D341Med (cell line): ENCODE measurements at places on chromosomes 13 and 19.
A peak's percentile ranks its signal among the peaks of the same experiment; 100 is the strongest.

- no peak for DNase-seq
These were observed 87.7 kb downstream of the DOCK9 start for GRCh38 chr13:98890186-98890585.

DNA sequence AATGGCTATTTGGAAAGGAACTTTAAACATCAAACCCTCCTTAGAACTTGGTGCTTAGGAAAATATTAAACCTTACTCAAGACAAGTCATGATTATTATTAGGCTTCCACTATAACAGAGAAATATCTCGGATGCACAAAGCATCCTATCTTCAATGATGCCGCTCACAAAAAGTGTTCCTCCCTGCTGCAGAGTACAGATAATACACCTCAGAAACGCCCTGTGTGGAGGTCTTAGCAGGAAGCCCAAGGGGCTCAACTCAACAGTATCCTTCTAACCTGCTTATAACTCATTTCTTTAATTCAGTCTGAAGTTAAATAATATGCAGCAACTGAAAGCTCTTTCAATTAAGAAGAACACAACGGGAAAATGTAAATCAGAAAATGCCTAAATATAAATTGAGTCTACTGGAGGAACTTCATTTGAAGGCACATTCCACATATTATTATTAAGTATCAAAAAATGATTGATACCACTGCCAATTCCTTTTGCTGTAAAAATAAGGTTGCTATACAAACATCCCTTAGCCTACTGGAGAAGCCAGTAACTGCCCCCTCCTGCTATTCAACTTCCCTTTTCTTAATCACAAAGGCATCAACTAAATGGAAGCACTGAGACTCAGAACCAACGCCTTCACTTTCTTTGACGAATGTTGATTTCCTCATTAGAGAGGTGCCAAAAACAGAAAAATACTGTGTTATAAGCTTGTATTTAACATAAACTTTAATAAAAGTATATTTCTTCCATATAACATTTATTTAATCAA lies 12.0 kb downstream of the ELF1 start:
- no peak for DNase-seq

DNA sequence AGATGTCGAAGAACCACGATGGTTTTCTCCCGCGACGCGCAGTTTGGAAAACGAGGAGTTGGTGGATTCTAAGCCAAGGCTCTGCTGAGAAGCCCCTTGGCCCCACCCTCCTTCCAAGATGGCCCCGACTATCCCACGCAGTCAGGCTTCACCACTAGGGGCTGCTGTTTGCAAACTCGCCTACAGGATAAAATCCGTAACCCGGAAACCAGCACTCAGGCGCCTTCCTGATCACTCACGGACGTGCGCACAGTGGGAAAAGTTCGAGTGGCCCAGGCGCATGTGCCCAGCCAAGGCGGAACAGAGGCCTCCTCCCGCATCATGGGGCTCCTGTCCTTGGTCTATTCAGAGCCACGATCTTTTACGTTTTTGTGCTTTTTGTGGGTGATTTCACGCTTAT lies 19.2 kb upstream of the UQCR11 start:
- DNase-seq: peak; percentile 90

GRCh38 chr13:82458169-82458568 lies 1424.1 kb downstream of the SLITRK1 start:
- no peak for DNase-seq

- DNase-seq: no peak
These were observed 151.4 kb downstream of the PDS5B start for GRCh38 chr13:32737679-32738078.

DNA sequence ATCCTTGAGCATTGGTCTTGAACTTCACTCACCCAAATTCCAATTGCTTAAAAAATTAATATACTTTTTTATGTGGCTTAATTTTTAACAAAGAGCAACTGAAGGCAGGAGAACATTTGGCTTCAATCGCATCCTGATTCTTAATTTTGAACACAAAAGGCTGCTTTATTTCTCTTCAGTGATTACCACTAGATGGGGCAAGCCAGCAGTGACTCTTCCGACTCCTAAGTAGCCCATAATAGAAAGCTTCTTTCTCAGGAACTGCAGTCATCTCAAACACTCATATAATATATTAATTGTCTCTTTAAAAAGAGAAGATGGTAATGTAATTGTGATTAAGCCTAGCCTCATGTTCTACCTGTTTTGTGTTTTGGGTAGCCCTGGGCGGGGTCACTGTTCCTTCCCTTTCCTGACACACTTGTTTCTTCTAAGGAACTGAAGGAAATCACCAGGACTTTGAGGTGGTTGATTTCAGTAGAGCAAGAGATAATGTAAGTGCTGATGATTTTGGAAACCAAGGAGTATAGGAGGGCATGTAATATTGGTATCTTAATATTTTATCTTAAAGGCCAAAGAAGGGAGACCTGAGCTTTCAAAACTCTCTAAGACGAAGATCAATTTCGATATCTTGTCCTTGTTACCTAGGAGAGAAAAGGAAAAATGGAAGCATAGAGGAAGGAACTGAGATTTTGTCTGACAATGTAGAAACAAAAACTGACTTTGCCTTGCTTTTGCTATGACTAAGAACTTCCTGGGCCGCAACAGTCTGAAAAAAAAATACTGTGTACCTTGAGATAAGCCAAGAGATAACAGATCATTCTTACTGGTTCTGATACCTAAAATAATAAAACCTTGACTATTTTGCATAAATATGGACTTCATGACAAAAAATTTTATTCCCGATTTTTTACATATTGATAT lies 73.1 kb downstream of the TNFSF13B start:
- DNase-seq: peak; percentile 39

DNA sequence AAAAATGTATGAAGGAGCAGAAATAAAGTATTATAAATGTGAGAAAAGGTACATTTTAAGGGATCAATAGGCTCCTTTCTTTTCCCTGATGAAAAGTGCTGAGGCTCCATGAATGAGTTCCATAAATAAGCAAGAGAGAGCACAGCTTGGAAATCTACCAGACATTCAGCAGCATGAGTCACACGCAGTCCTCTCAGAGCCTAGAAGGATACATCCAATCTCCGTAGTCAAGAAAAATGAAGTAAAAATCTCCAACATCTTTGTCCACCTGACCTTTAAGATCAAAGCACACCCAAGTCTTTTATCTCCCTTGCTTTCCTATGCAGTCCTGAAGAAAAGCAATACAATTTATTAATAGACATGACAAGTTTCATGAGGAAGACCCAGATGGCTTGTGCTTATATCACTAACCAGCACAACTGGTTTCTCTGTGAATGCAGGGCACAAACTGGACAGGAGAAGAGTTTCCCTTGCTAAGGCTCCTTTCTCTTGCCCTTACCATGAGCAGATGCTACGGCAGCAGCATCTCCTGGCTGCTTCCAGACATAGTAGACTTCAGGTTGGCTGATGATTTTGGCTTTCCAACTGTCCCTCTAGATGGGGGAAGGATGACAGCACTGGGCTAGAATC lies 730.8 kb downstream of the EFNB2 start:
- no peak for DNase-seq

DNA sequence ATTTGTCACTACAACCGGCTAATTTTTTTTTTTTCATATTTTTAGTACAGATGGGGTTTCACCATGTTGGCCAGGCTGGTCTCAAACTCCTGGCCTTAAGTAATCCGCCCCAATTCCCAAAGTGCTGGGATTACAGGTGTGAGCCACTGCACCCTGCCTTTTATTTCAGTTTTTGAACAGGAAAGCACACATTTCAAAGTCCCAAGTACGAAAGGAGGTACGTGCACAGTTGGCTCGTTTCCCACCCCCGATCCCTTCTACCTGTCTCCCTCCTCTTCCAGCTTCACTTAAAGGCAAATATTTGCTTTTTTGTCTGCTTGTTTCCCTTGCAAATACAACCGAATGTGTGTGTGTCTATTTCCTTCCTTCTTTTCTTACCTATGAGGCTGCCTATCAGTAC lies 30.5 kb downstream of the ZIC5 start:
- DNase-seq: no peak

GRCh38 chr13:92488249-92488852 lies 738.3 kb upstream of the GPC6 start:
- no peak for DNase-seq

- no peak for DNase-seq
These were observed 67.7 kb downstream of the DACH1 start for GRCh38 chr13:71799324-71799723.

GRCh38 chr19:13396250-13397080 lies 109.8 kb downstream of the CACNA1A start:
- peak; percentile 68 for DNase-seq

GRCh38 chr13:50766013-50766412 lies 77.5 kb downstream of the DLEU7 start:
- DNase-seq: no peak

- peak; percentile 82 for DNase-seq
These were observed 8.3 kb downstream of the TNFRSF19 start for GRCh38 chr13:23578411-23579071.

DNA sequence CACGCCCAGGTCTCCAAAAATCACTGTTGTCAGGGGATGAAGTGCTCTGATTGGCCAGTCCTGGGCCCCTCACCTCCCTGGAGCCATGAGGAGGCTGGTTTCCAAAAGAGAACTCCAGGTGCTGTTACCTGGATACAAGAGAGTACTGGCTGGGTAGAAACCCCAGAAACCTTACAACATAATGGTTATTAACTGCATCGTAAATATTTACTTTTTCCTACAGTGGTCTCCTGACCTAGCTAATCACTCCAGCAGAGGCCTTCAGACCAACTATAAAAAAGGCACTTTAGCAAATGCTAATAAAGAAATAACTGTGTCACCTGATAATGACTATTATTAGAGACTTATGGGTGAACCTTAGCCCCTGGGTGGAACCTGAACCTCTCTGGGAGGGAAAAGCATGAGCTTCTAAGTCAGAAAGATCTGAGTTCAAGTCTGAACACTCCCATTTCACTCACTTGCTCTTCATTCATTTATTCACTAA lies 1.5 kb upstream of the IGSF23 start:
- no peak for DNase-seq

GRCh38 chr19:35031072-35031881 lies 1.0 kb downstream of the SCN1B start:
- no peak for DNase-seq

DNA sequence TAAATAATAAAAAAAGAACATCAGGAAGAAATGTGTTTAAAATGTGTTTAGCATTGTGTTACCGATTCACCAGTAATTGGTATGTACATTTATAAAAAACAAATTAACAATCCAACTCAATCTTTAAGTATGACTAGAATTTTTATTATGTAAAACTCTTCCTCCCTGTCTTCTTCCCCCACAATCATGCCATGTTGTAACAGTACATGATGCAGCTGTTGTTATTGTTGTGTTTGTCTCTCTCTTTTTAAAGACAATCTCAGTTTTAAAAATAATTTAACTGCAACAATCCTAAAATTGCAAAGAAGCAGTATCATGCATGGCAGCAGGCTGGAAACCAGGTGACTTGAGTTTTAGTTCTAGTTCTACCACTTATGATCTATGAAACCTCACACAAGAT lies 180.2 kb downstream of the RGCC start:
- DNase-seq: no peak

GRCh38 chr13:83929157-83929556 lies 46.9 kb upstream of the SLITRK1 start:
- DNase-seq: peak; percentile 13

DNA sequence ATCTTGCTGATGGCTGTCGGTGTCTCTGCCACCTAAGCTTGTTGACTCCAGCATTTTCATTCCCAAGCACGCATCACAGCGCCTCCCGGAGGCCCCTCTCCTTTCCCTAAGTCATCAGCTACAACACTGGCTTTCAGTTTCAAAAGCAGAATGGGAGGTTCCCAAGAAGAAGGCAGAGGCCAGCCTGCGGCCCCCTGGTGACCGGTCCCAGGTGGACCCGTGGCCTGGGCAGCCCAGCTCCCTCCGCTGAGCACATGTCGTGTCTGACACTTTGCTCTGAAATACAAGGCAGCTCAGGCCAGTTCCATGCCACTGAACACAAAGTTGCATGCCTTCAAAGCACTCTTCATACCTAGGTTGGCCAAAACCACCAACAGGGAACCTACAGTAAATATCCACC lies 8.5 kb downstream of the MLLT1 start:
- DNase-seq: no peak
